ENCODE measurements at places on chromosomes 6 and 20.

DNA sequence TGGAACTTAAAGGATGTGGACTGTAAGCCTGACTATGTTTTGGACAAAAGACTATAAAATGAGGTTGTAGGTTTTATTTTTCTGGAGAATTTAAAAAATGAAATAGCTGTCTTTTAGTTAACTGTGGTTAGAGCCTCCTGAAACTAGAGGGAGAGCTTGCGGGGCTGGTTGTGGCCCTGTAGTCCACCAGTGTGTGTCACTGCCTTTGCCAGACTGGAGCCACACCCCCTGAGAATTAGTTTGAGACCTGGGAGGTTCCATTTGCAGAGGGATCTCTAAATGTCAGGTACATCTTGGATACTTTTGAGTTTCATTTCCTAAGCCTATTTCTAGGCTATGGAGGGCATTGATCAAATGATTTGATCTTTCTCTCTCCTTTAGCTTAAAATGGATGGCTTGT is 20.8 kb downstream of the ZC2HC1B start:
- no peak for DNase-seq

- DNase-seq: no peak
These were observed 166.0 kb downstream of the VEGFA start for GRCh38 chr6:43935921-43936439.

- DNase-seq: no peak
These were observed 31.4 kb downstream of the RPP40 start for GRCh38 chr6:4972438-4972837.

DNA sequence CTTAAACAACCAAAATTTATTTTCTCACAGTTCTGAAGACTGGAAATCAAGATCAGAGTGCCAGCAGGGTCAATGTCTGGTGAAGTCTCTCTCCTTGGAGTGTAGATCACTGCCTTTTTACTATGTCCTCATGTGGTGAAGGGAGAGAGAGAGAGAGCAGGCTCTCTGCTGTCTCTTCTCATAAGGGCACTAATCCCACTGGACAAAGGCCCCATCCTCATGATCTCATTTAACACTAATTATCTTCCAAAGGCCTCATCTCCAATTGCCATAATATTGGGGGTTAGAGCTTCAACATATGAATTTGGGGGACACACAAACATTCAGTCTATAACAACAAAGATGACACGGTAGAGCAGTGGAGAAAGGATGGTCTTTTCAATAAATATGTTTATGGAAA is 27.4 kb downstream of the SOBP start:
- no peak for DNase-seq

GRCh38 chr6:72755752-72756151 is 133.9 kb downstream of the KCNQ5 start:
- no peak for DNase-seq

- DNase-seq: no peak
These were observed 42.5 kb upstream of the ARMC2 start for GRCh38 chr6:108805611-108806167.

DNA sequence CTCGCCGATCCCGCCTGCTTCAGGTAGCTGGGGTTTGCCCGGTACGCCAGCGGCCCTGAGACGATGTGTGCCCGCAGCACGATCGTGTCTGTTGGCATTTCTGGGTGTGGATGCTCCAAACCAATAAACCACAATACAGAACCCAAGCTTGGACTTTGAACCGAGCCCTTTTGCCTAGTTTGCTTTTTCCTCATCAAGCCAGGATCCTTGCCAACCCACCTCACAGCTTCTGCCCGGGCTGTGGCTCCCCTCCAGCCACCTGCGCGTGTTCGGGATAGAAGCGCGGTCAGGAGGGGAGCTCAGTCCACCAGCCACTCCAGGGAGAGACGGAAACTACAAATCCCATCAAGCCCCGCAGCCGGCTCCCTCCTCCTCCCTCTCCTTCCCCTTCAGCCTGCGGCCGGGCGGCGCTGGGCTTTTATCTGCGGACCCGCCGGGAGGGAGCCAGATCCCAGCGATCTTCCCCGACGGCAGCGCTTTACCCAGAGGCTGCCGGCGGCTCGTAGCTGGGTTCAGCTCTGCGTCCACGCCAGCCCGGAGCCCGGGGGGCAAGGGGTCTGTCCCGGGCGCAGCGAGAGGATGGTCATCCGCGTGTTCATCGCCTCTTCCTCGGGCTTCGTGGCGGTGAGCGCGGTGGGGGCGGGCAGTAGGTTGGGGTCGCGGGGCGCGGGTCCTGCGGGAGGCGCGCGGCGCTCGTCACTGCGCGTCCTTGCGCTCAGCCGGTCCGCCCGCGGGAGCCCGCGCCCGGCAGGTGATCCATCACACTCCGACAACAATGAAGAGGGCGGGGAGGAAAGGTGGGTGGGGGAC is at the start of gene SH3BGRL2:
TSS of gene SH3BGRL2 (plus strand) at position 447 of the 810 bp plus-strand sequence. CDS start at position 580, 133 bp downstream.
- no peak for DNase-seq

- DNase-seq: no peak
These were observed 10.2 kb upstream of the DEFB113 start for GRCh38 chr6:49979584-49979983.

DNA sequence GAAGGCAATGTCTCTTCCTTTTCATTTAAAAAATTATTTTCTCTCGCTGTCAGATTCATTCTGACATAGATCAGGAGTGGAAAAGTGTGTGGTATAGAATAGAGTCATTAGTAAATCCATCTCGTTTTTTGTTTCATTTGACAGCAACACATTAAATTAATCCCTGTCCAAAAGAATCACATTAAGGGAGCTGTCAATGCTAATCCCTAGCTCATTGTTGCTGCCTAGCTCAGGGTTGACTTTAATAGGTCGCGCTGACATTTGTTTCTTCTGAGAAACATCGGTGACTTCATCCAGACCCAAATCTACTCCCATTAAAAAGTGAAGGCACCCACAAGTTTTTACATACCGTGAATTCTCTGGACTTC is 25.4 kb upstream of the MAP3K7 start:
- no peak for DNase-seq

GRCh38 chr6:154567695-154568220 is 57.3 kb upstream of the CNKSR3 start:
- no peak for DNase-seq

DNA sequence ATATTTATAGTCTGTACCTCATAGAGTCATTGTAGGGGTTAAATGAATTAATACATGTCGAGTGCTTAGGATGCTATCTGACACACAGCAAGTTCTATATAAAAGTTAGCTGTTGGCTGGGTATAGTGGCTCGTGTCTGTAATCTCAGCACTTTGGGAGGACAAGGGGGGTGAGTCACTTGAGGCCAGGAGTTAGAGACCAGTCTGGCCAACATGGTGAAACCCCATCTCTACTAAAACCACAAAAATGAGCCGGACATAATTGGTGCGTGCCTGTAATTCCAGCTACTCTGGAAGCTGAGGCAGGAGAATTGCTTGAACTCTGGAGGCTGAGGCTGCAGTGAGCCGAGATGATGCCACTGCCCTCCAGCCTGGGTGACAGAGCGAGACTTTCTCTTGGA is 222.9 kb downstream of the UBE3D start:
- no peak for DNase-seq

DNA sequence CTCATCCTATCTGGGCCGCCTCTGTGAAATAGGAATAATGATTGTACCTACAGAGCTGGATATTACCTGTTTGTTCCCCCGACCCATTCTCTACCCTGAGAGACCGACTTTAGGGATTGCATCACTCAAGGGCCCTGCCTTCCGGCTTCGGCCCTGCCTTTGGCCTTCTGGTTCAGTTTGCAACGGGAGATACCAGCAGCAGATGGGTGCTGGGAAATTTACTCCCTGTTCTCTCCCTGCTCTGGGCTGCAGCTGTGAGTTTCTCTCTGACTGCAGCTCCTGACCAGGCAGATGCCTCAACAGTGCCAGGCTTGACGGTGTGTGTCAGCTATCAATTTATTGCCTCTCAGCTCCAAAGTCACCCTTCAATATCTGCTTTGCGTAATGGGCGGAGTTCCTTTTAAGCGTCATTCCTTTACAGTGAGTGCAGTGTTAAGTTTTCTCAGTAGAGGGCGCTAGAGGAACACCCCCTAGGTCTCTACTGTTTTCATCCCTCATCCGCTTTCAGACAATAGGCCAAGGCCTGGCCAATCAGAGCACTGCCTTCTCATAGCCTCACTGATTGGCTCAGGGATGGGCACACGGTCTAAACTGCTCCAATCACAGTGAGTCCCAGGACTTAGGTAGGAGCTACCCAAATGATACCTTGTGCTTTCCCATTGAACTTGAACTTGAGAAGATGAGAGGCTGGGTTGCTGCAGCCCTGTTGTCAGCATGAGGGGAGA is 30.0 kb downstream of the KCNG1 start:
- DNase-seq: peak; percentile 4
